Fibroblast of skin of left biceps (primary cell): ENCODE measurements at places on chromosomes 7 and 10.

DNA sequence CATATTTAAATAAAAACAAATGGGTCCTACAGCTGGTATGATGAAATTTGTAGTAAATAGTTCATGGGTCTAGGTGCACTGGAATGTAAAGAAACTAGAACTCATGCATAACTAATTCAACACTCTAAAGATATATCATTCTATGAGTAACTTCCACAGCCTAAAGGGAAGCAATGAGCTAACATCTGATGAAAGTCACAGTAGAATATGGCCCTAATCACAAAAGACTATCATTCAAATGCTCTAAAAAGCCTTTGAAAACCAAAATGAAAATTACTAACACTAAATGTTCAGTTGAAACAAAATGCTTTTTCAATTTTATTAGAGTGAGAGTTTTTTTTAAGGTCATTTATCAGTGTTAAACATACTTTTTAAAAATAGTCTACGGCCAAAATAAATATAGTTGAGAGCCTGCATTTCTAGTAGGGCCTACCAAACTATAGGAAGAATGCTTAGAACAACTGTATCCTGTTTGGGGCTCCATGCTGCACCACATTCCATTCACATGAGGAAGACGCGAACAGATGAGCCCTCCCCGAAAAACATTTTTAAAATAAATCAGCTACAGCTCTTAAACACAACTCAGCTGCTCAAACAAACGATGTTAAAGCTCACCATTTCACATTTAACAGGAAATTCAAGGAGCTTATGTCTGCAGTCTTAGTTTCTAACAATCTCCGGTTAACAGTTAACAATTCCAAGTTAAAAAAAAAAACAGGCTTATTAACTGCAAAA is 134.5 kb downstream of the NRBF2 start:
- peak; percentile 76 for DNase-seq

GRCh38 chr7:8719102-8719501 is 285.7 kb downstream of the NXPH1 start:
- no peak for DNase-seq

DNA sequence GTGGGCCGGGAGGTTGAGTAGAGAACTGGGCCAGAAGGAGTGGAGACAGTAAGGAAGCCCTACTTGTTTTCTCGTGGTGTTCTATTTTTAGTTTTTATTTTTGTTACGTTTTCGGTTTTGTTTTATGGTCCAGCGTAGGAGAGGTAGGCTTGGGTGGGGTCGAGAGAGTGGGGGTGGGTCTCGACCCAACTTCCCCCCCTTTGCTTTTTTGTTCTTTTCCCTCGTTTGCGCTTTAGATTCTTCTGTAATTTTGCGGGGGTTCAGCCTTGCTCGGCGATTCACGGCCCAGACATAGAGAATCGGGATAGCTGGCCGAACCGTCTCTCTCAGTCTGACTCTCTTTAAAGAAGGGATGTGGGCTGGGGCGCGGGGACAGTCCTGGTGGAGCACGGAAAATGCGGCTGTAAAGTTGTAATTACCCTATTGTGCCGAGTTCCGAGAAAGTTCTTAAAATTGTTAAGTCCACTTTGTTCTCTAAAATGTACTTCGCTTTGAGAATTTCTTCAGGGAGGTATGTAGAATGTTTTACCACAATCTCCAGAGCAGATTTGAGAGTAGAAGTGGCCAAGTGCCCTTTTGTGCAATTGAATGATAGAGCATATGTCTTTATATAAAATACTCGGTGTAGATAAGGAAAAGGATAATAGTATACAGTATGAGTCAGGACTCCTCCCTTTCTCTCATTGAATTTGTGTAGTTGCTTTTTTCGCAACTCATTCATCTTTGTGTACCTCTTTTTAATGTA is 816 bp downstream of the DMTF1 start:
- no peak for DNase-seq

DNA sequence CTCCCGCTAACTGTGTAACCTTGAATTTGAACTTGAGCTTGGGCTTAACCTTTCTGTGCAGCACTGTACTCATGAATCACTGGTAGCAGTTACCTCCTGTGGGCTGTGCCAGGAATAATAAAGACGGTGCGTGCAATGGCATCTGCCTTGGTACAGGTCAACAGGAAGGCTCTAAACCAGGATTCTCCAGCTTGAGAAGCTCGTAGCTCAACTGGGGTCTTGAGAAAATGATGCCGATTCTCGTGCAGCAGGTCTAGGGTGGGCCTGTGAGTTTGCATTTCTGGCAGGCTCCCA is 112.5 kb upstream of the ANLN start:
- no peak for DNase-seq

DNA sequence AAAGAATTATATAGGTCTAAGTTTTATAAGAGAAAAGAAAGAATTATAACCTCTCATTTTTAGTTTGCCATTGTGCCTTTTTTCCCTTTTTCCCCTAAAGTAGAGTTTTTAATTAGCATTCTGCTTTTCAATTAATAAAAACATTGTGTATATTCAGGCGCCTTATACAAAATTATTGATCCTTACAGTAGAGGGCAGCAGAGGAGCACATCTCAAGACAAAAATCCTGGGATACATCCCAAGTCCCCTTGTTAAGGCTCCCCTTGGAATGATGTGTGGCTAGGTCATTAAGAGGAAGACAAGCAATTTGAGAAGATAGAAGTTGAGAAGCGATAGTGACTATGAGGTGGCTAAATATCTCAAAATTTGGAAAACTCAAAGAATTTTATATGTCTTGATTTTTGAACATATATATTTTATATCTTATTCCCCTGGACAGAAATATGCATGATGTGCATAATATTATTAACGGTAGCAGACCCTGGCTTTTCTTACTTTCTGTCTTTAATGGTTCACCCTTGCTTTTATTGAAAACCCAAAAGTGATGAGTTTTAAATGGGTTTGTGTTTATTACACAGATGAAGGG is 19.1 kb upstream of the TPK1 start:
- DNase-seq: no peak

DNA sequence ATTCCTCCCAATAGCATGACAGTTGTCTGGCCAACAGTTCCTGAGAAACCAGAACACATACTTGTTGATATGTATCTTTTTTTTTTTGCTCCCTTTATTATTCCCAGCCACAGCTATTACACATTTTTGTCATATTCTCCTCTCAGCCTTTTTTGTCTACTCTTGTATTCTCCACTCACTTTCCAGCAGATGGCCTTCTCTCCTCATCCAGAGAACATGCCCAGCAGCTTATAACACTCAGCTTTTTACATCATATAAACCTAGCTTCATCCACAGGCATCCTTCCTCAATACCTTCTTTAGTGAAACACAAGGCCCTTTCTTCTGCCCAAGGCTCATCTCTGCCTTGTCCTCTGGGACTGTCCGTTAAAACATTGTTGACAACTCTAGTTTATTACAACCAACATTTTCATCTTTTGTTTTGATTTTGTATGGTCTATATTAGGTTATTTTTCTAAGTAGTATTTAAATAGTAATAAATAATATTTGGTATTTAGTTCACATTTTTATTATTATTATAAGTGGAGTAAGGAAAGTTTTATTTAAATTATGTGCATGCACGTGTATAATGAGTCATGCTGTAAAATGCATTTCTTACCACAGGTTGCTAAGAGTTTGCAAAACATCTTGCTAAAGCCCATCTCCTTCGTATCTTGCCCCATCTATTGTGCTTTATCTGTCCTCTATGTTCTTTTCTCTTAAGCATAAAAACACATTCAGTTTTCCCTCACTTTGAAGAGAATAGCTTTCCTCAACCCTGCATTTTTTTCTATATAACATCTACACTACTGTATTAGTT is 101.5 kb downstream of the ORC5 start:
- DNase-seq: no peak

GRCh38 chr7:104136561-104136960 is 71.3 kb downstream of the ORC5 start:
- no peak for DNase-seq
